ENCODE measurements at places on chromosomes 13 and 19. TPM values are rescaled to one million over a fixed set of nuclear protein-coding genes. Genes with fewer than 3 reads are reported as not detected.

The TMEM59L gene
- 14.5 TPM for polyA plus RNA-seq

The MYH14 gene
- polyA plus RNA-seq: 4.6 TPM

The FCER2 gene
- polyA plus RNA-seq: 2.6 TPM

The RASAL3 gene
- 20.5 TPM for polyA plus RNA-seq

The CEACAM19 gene
- polyA plus RNA-seq: 2.2 TPM

The KLHL1 gene
- under 0.01 TPM for polyA plus RNA-seq

The KLK3 gene
- 26.0 TPM for polyA plus RNA-seq

The PGLYRP1 gene
- polyA plus RNA-seq: 0.17 TPM

The TLE6 gene
- 1.2 TPM for polyA plus RNA-seq

The RPL18A gene
- polyA plus RNA-seq: 1,991 TPM

The ZC3H4 gene
- polyA plus RNA-seq: 10.8 TPM

The TRPM4 gene
- 4.2 TPM for polyA plus RNA-seq

The ZNF726 gene
- 1.7 TPM for polyA plus RNA-seq

The PRR20B gene
- polyA plus RNA-seq: not detected

The CPAMD8 gene
- 33.7 TPM for polyA plus RNA-seq

The NKG7 gene
- polyA plus RNA-seq: 5.1 TPM

The TMPRSS9 gene
- polyA plus RNA-seq: 0.37 TPM

The OR7C1 gene
- polyA plus RNA-seq: 1.3 TPM

The CLEC11A gene
- polyA plus RNA-seq: 32.4 TPM

The MAST3 gene
- 19.1 TPM for polyA plus RNA-seq

The ZNF611 gene
- 6.8 TPM for polyA plus RNA-seq

The ZNF613 gene
- polyA plus RNA-seq: 7.2 TPM

The B3GNT8 gene
- 1.2 TPM for polyA plus RNA-seq

The DCT gene
- 0.40 TPM for polyA plus RNA-seq

The CGB3 gene
- not detected for polyA plus RNA-seq

The PEAK3 gene
- polyA plus RNA-seq: 0.56 TPM

The ZNF579 gene
- 2.8 TPM for polyA plus RNA-seq

Measured in adrenal gland (tissue), 19 donors.